EL (cell line): ENCODE measurements at places on chromosomes 2 and 18.

GRCh38 chr2:215619022-215619958, 183.4 kb upstream of the FN1 start:
- DNase-seq = peak; percentile 38

DNA sequence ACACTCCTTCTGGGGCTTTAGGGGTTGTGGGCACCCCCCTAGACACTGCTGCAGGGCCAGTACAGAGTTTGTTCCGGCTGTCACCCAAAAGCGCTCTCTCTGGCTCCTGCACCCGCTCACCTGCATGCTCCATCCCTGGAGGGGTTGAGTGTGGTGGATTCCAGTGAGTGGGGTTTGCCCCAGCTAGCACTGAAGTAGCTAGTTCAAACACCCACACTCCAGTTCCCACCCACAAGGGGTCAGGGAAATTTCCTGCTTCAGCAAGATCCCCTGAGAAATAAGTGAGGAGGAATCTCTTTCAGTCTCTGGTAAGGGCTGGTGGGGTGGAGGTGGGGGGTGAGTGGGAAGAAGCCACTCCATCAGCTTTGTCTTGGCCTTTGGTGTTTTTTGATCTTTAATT, 73.6 kb downstream of the TMEM17 start:
- DNase-seq = no peak

DNA sequence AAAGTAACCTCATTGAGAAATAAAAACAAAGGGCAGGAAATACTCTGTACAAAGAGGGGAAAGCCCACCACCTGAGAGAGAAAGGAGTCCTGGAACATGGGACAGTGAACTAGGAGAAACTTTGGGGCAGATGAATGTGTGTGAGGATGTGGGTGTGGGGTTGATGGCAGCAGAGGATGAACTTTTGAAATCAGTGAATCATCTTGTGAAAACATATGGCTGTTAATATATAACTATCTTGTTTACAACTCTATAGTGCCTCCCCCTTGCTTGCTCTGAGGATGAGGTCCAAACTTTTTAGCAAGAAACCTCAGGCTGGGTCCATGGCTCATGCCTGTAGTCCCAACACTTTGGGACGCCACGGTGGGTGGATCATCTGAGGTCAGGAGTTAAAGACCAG, 171.8 kb upstream of the LHCGR start:
- DNase-seq = no peak

DNA sequence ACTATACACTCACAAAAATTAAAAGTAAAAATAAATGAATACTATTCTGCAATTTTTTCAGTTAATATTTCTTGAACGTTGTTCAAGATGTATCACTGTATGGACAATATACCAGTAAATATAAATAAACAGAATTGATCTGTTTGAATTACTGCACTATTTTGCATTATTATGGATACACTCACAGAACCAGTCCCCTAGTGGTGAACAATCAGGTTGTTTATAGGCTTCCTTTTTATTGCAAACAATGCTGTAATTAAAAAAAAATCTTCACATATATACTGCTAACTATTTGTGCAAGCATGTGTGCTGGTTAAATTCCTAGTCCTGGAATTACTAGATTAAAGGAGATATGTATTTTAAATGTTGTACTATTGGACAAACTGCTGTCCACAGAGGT, 306.0 kb downstream of the FBXO15 start:
- DNase-seq = no peak

DNA sequence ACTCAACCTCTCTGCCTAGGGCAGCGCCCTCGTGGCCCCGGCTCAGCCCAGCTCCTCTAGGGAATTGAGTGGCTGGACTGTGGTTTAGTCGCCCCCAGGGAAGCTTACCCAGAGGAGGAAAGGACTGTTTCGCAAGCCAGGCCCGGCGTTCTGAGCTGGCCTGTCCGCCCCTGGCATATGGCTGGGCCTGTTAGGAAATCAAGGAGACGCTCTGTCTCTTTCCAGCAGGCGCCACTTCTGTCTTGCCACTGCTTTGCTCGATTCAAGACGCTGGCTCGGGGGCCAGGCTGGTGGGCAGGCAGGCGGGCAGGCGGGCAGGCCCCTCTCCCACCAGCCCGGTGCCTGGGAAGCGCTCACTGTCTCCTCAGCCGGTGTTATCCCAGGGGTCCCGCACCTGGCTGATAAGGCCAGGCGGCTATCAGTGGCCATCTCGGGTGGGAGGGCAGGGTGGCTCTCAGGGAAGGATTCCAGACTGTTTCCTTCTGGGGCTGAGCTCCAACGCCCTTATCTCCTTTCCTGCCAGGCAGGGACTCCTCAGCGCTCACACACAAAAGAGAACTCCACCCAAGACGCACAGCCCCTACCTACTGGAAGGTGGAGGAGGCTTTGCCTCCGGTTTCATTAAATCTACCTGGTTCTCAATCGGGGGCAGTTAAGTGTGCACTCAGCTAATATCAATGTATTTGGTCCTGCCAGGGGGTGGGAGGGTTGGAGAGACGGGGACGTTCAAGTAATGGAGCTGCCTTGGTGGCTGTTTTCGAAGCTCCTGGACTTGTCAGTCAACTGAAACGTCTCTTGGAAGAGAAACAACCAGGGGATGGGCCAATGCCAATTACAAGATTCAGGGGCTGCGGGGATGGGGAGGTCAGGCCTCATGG, 109.1 kb downstream of the SMAD7 start:
- peak; percentile 66 for DNase-seq

- no peak for DNase-seq
Measured at GRCh38 chr2:26179446-26179913, 6.6 kb downstream of the GAREM2 start.

GRCh38 chr2:6031200-6031867, 339.1 kb downstream of the SOX11 start:
- DNase-seq = no peak

DNA sequence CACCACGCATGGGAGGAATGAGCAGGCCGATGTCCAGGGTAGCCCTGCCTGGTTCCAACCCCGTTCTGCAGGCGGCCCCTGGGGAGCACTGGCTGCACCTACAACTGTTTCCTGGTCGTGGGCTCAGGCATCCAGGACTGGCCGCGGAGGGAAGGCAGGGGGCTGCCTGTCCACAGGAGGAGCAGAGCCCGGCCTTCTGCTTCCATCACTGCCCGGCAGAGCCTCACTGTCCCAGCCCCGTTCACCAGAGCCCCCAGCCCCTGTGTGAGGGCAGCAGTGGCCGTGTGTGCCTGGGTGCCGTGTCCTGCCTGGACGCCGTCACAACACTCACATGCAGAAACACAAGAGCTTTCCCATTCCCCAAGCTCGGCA, 56.2 kb downstream of the KCNG2 start:
- no peak for DNase-seq

- no peak for DNase-seq
Measured at GRCh38 chr2:72496479-72496878, 329.4 kb downstream of the EXOC6B start.

GRCh38 chr2:151570191-151570590, 160.5 kb downstream of the RIF1 start:
- DNase-seq = no peak

- DNase-seq = no peak
Measured at GRCh38 chr2:15811367-15811766, 129.0 kb upstream of the MYCN start.

- DNase-seq = no peak
Measured at GRCh38 chr2:10267036-10267435, 35.7 kb upstream of the HPCAL1 start.

DNA sequence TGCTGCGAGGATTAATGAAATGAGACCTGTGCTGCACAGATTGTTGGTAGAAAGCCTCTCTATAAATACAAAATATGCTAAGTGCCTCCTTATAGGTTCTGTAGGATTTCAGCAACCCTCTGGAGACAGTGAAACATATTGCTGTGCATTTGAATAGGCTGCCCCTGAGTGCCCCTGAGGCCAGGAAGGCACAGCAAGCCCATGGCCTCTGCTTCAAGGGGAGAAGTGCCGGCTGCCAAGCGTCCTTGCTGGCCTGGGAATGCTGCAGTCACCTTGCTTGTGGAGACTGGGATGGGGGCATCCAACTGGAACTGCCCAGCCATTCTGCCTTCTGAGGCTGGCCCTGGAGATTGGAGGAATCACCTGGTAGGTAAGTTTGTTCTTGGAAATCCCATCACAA, 397.2 kb upstream of the SMIM21 start:
- DNase-seq = no peak

- no peak for DNase-seq
Measured at GRCh38 chr2:174450021-174450816, 36.6 kb downstream of the GPR155 start.

- DNase-seq = no peak
Measured at GRCh38 chr2:99827296-99827999, 314.9 kb downstream of the AFF3 start.

DNA sequence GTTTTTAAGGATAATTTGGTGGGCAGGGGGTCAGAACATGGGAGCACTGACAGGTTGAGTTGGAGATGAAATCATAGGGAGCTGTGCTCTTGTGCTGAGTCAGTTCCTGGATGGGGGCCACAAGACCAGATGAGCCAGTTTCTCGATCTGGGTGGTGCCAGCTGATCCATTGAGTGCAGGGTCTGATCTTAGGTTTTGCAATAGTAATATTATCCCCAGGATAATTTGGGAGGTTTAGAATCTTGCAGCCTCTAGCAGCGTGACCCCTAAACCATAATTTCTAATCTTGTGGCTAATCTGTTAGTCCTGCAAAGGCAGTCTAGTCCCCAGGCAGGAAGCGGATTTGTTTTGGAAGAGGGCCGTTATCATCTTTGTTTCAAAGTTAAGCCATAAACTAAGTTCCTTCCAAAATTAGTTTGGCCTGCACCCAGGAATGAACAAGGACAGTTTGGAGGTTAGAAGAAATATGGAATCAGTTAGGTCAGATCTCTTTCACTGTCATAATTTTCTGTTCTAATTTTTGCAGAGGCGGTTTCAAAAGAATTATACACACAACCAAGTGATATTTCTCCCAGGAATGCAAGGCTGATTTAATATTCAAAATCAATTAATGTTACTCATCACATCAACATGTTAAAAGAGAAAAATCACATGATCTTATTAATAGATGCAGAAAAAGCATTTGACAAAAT, 23.0 kb downstream of the DBI start:
- peak; percentile 56 for DNase-seq

DNA sequence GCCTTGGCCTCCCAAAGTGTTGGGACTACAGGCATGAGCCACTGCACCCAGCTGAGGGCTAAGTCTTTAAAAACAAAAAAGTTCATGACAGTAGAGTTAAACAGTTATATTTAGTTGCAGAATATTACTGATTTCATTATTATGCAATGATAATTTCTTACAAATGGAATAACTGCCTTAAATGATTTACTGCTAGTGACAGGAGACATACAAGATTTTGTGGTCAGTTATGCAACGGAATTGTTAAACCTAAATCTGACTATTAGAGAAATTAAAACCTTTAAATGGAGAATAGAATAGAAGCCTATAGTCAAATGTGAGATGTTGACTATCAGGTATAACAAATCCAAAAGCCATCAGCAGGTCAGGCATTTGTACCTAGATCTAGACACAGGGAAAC, 10.3 kb upstream of the DNAJC10 start:
- DNase-seq = no peak

- no peak for DNase-seq
Measured at GRCh38 chr2:176851889-176852483, 360.6 kb upstream of the HNRNPA3 start.

GRCh38 chr2:169512525-169512924, 3.0 kb downstream of the KLHL41 start:
- DNase-seq = no peak

DNA sequence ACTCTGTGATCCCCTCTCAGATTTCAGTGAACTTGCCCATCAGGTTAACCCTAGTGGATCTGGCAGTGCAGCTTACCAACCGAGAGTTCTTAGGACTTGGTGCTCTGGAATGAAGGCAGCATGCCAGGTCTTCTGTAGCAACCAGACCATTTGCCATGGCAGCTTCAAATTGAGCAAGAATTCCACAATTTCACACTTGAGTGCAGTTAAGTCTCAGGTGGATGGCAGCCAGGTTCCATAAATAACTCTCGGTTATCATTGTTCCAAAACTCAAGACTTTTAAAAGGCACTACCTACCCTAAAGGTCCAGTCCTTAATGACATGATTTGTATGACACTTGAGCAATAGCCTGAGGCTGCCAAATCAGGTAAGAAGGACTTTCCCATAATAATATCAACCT, 48.1 kb downstream of the GALNT3 start:
- no peak for DNase-seq

DNA sequence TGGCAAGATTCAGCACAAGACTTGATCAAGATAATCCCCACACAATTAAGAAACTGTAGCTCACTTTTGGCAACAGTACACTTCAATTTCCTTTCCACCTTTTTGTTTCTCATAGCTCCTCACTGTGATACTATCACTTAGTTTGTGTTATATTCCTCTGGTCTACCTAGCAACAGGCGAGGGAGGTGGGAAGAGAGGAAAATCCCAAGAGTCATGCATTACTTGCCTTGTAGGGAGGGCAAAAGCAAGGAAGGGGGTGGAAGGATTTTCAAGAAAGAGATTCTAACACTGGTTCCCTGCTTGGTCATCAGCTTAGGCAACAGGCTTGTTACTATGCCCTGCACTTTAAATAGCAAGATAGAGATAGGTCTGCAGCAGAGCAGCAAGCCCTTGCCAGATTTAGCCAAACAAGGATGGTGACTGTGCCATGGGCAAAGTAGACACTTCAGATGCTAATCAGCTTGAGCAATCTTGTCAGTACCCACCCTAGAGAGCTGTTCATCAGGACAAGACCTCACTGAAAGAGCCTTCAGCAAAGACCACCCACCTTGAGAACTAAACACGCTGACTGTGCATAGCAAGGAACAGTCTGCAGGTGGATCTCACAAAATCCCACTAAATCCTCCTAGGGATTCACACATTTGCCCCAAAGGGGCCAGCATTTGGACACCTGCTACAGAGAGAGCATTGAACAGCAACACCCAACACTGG, 134.6 kb downstream of the MBD2 start:
- no peak for DNase-seq

DNA sequence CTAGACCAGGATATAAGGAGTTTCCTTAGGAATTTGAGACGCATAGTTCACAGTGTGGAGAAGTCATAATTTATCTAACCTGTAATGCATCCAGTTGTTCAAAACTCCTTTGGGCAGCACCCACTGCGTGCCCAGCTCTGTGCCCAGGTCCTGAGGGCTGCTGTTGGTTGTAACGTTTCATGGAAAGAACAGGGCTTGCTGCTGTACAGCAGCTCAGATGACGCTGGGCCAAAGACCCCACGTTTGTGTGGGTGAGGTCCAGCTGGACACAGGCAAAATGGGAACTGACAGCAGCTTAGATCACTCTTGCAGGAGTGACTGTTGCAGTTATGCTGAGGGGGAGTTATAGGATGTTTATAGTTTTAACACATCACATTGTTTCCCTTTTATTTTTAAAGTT, 30.0 kb upstream of the HS6ST1 start:
- DNase-seq = no peak

- peak; percentile 47 for DNase-seq
Measured at GRCh38 chr2:158782616-158783015, 12.5 kb upstream of the DAPL1 start.

- DNase-seq = no peak
Measured at GRCh38 chr2:211976076-211976475, 562.5 kb downstream of the ERBB4 start.

- no peak for DNase-seq
Measured at GRCh38 chr2:9212010-9212635, 5.5 kb downstream of the ASAP2 start.

GRCh38 chr2:86352727-86353221, 15.3 kb upstream of the REEP1 start:
- no peak for DNase-seq
